ENCODE measurements at places on chromosomes 12 and 14. TPM values are rescaled to one million over a fixed set of nuclear protein-coding genes. Genes with fewer than 3 reads are reported as not detected.

DNA sequence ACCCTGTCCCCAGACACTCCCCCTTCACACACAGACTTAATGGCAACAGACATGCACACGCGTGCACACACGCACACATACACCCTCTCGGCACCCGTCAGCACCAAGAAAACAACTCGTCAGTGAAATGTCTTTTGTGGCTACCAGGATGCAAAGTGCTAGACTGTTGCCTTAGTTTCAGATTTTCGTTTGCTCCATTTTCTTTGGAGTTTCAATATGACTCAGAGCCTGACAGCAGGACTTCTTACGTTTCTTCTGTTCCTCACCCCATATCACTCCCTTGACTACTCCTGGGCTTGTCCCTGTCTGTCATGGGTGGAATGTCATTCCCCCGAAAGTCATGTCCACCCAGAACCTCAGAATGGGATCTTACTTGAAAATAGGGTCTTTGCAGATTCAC, 182.9 kb downstream of the GLT1D1 start:
- no peak for DNase-seq

- DNase-seq, result peak; percentile 42
Observed at GRCh38 chr14:29927376-29928116, at the start of gene PRKD1. TSS of gene PRKD1 (minus strand) at chr14:29927847.

DNA sequence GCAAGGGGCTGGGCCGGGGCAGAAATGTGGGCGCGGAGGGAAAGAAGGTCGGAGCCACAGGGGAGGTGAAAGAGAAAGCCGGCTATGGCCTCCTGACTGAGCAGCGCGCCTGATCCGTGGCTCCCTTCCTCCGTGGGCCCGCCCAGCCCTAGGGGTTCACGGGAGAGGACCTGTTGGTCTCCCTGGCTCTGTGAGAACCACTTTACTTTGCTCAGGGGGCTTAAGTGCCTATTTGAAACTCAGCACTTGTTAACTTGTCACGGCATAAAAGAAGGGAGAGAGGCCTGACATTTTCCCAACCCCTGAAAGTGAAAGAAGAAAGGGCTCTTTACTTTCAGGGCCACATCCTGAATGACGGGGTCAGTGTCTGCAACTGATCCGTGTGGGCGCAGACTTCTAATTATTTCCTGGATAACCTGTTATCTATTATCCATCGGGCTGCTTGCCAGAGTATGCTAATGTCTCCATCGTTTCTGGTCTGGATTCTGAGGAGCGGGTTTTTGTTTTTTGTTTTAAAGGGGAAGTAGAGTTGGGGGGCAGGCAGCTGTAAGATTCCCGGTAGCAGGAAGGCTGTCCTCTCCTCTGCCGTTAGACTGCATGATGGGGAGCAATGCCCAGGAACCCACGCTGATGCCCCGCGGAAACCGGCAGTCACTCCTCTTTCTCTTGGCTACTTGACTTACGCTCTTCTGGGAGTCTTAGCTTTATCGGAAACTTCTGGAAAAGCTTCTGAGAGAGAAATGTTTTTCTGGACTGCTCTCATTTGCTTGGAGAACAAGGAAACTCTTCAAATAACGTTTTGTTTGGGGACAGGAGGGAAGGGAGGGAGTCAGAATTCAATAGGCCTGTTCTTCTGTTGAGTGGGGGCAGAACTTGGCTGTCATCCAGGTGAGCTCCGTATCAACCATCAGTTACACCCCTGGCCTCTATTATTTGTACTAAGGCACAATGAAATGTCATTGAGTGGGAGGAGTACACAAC, 127.7 kb upstream of the MAX start:
- no peak for DNase-seq

- DNase-seq, result no peak
Observed at GRCh38 chr12:690466-690865, 27.2 kb upstream of the NINJ2 start.

- peak; percentile 83 for DNase-seq
Observed at GRCh38 chr14:81400202-81400678, at the start of gene STON2. TSS of gene STON2 (minus strand) at chr14:81400324. CDS start at chr14:81398382, 1,942 bp downstream.

SYNE3 gene
- 1.4 TPM for total RNA-seq

- DNase-seq, result no peak
Observed at GRCh38 chr12:91622037-91622436, 439.4 kb upstream of the DCN start.

TOMM20L gene
- total RNA-seq, result not detected

SMIM41 gene
- total RNA-seq, result not detected

C12orf57 gene
- 260 TPM for total RNA-seq

SSTR1 gene
- total RNA-seq, result not detected

DNA sequence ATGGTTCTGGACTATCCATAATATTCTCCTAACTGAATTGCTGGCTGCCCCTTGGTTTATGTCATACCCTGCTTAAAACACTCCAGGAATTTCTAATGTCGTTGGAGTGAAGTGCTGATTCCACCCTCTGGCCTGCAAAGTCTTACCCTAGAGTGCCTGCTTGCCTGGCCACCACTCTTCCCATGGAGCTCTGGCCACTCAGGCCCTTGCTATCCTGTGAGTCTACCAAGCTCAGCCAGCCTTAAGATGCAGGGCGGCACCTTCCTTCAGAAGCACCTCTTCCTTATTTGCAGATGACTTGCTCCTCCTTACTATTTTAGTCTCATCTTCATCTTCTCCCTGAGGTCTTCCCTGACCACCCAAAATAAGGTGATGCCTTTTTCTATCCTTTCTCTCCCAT, 35.3 kb downstream of the SLC6A15 start:
- no peak for DNase-seq

- DNase-seq, result no peak
Observed at GRCh38 chr12:131074221-131075083, 120.7 kb downstream of the ADGRD1 start.

- no peak for DNase-seq
Observed at GRCh38 chr14:88628033-88628432, 65.2 kb downstream of the ZC3H14 start.

C12orf54 gene
- total RNA-seq, result not detected

DNA sequence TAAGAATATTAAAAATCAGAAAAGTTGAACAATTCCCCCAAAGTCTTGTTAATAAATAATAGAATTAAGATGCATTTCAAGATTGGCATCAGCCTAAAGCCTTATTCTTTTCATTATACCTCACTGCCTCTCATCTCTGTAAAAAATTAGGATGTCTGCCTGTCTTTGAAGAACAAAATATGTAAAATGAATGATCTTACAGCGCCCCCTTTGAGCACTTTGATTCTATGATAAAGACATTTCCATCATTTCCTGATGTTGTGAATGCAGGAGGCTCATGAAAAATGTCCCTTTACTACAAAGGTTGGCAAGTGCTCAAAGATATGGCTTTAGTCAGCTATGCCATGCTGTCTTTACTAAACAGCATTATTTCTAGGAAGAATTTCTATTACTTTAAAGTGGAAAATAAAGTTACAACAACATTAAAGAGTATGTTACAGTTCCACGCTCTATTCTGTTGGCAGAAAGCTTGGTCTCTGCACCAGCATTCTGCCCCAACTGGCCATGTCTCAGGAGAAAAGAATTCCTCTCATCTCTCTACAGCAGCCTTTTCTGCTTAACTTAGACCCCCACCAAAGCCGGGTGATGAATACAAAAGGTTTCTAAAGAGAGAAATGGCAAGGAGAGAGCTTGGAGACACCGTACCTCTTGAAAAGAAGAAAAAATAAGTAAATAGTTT, 95.1 kb downstream of the LLPH start:
- no peak for DNase-seq

DNA sequence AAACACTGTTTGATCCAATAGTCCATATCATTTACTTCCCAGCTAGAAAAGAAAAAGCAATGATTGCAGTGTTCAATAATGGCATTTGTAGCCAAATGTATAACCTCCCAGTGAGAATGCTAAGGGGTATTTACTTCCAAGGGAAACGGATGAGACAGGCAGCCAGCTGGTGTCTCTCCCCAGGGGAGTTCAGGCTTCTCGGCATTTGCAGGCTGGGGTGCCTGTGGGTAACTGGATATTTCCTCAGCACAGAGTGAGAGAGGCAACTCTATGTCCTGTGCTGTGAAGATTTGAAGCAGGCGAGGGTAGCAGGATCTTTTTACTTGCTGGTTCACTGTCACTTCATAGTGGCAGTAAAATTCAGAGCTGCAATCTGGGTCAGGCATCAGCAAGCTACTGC, 1455.6 kb upstream of the TMEM132C start:
- no peak for DNase-seq

- no peak for DNase-seq
Observed at GRCh38 chr14:99546234-99546879, 57.6 kb downstream of the CCDC85C start.

DNA sequence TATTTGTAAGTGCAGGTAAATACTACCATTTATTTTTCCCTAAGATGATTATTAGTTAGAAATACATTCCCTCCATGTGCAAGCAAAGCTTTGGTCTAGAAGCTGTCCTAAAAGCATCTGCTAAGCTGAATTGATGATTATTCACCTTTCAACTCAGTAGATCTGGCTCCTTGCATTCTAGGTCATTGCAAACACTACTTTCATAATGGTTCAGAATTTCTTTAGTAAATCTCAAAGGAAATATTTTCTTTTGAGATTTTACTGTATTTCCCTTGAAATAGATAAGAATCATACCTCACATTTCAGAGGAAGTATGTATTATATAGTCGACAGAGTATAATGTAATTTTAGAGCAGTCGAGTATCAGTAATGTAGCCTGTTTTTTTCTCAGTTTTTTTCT, 2.4 kb downstream of the ETNK1 start:
- DNase-seq, result no peak

DNA sequence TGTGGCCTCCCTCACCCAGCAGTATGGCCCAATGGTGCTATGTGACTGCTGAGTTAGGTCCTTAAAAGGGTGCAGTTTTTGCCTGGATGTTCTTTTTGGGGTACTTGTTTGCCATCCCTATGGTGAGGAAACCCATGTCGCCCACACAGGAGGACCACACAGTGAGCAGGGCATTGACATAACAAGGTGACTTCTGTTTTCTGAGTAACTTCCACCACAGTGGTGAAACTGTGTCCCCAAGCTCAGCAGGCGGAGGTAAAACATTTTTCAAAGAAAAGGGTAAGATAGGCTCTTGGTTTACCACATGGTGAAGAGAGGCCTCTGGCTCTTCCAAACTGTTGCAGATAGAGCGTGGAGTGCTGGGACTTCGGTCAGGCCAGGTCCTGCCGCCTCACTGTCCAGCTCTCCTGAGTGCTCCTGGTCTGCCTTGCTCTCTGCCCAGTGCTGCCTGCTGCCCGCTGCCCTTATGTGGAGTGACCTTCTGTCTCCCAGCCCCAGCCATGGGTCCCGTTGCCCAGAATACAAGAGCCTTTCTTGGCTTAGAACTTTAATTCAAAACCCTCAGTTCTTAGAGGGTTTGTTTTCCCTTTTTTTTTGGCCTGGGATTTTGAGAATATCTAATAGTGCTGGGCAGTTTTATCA, 54.0 kb downstream of the TRAF3 start:
- no peak for DNase-seq

- DNase-seq, result no peak
Observed at GRCh38 chr14:105067140-105067968, 2.1 kb upstream of the GPR132 start.

GRCh38 chr14:93972618-93973205, 3.7 kb downstream of the ASB2 start:
- DNase-seq, result no peak

GRCh38 chr14:23123419-23123818, 4.4 kb upstream of the CEBPE start:
- DNase-seq, result peak; percentile 55

DNA sequence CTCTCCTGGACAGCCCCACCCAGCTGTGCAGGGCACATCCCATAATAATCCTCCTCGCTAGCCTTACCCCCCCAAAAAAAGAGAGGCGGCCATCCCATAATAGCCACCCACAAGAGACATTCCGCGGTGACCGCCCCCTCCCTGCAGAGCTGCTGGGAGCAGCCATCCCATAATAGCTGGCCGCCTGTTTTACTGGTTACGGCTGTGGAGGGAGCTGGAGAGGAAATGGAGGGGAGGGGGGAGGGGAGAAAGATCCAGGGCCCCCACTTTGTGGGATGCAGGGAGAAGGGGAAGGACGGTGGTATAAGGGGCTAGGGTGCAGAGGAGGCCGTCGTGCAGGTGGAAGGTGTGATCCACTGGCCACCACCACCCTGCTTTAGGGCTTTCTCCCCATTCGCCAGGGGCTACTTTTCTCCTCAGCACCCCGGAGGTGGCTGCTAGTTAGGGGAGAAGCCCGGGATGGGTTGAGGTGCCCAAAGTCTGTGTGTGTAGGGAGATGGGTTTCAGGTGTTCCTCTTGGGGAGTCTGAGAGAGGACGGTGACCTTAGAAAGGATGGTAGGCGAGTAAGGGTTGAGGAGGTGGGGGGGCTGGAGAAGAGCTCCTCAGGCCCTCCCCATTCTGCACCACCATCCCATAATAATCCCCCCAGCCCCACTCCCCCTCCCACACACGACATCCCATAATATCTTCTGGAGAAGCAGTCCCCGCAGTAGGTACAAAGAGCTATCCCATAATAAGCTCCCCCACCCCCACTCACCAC, 6.0 kb upstream of the CHD4 start:
- peak; percentile 93 for DNase-seq

DNA sequence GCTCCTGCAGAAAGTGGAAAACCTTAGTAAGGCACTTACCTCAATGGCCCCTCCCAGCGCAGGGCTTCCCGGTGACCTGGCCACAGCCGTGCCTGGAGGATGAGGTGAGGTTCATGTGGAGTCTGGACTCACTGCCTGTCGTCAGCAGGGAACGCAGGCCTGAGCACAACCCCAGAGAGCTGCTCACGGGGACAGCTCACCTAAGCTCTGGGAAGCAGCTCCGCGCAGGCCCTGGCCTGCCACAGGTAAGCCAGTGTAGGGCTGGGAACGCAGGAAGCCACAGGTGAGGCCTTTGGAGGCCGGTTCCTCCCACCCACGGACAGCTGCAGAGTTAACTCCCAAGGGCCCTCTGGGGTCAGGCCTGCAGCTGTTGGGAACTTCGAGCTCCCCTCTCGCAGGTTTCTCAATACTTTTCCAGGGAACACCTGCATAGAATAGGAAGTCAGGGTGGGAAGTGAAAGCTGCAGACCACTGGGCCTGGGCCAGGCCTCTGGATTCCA, 32.7 kb downstream of the ANAPC7 start:
- no peak for DNase-seq

DNA sequence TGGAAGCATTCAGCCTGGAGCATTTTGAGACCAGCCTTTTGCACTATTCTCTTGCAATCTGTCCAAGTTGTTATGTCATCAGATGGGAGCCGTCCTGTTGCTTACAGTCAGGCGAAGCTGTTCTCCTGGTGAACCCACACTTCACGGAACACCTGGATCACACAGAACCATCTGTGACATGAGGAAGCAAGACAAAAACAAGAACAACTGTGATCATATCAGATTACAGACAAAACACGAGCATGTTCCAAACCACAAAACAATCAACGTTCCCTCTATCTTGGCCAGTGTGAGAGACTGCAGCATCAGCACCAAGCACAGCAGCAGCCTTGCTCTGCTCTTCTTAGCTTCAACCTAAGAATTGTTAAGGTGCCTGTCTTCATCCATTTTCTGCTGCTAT, 180.5 kb upstream of the SFSWAP start:
- no peak for DNase-seq

DHH gene
- 0.02 TPM for total RNA-seq

SERPINA12 gene
- total RNA-seq, result not detected

GRCh38 chr12:49019120-49019430, 499 bp upstream of the PRKAG1 start:
- no peak for DNase-seq
